ENCODE measurements at places on chromosomes 2 and 18.

DNA sequence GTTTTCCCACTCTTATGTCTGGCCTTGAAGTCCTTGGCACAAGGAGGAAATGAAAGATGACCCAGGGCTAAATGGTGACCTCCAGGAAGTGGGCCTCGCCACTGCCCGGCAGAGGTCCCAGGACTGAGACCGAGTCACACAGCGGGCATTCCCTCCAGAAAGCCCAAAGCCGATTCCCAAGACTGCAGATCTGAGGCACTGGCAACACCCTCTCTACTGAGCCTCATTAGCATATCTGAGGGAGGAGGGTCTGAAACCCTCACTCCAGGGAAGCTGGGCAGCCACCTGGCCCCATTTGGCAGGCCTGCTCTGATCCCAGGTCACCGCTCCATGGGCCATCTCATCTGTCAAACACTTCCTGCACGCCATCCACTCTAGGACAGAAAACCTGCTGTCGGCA is 29.1 kb downstream of the FAM178B start:
- no peak for DNase-seq

- no peak for DNase-seq
These were observed 188.0 kb upstream of the PARD3B start for GRCh38 chr2:204357286-204357685.

- DNase-seq: no peak
These were observed 20.8 kb upstream of the GCG start for GRCh38 chr2:162172802-162173370.

- DNase-seq: no peak
These were observed 91.0 kb downstream of the ICA1L start for GRCh38 chr2:202780514-202781021.

DNA sequence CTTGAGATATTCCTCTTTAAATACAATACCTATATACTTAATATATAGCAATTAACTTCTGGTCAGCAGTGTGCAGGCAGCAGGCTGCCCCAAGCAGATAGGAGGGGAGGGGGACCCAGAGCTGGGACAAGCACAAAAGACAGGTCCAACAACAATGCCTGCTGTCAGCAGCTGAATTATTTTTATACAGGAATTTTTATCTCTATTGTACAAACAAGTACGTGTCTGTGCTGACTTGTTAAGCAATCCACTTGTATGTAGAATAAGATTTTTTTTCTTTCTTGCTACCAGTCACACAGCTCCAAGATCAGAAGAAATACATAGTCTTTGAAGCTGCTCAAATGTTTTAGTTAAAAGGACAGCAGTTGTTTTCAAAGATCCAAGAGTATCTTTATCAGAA is 16.7 kb downstream of the BCL11A start:
- DNase-seq: no peak

DNA sequence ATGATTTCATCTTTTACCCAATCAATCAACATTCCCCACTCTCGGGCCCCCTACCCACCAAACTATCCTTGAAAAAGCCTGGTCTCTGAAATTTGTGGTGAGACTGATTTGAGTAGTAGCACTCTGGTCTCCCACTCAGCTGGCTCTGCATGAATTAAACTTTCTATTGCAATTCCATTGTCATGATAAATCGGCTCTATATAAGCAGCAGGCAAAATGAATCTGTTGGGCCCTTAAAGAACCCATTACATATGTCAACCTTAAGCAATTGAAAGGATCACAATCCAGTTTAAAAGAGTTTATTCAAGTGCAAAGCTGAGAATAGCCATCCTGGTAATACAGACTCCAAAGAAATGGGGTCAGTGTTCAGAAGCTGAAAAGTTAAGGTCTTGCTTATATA is 68.2 kb downstream of the NEURL3 start:
- DNase-seq: no peak

DNA sequence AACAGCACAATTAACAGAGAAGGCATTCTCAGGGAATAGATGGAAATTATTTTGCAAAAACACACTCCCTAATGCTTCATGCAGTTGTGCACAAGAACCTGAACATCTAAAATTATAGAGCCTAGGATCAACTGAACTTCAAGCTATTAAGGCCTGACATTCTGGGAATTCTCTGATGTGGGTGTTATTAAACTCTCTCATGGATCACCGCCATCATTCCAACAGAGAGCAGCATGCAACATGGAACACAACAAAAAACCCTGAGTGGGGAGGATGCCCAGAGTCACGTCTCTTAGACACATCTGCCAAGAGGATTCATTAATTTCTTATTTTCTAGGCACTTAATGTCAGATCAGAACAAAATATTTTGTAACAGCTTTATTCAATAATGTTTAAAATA is 543.8 kb downstream of the ERBB4 start:
- no peak for DNase-seq

DNA sequence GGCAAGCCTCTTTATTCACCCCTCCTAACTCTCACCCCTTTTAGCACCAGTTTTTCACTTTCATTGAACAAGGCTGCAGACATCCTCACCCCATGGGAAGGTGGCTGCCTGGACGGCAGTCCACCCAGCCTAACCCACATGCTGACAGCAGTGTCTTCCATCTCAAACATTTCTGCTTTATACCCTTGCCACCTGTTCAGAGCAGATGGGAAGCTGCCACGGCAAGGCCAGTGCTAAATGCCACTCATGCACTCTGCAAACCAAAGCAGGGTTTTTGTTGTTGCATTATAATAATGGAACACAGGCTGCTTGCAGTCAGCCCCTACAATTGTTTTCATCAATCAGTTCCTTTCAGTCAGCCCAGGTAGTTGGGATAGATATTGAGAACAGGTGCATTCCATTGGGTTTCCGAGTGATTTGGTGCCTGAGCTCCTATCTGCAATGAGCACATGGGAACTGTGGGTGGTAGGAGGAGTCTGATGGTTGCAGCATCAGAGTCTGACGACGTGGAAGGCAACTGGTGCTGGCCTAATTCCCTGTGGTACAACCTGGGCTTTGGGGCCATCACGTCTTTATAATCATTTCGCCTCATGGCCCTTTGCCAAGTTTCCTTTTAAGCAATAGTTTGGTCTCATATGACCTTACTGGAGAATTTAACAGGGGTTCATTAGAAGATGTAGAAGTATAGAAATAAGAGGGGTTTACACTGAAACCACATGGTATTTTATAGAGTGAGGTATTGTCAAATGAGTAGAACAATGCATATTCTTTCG is 252.5 kb upstream of the SP5 start:
- no peak for DNase-seq

- DNase-seq: no peak
These were observed 16.7 kb upstream of the EDAR start for GRCh38 chr2:109005686-109006204.

DNA sequence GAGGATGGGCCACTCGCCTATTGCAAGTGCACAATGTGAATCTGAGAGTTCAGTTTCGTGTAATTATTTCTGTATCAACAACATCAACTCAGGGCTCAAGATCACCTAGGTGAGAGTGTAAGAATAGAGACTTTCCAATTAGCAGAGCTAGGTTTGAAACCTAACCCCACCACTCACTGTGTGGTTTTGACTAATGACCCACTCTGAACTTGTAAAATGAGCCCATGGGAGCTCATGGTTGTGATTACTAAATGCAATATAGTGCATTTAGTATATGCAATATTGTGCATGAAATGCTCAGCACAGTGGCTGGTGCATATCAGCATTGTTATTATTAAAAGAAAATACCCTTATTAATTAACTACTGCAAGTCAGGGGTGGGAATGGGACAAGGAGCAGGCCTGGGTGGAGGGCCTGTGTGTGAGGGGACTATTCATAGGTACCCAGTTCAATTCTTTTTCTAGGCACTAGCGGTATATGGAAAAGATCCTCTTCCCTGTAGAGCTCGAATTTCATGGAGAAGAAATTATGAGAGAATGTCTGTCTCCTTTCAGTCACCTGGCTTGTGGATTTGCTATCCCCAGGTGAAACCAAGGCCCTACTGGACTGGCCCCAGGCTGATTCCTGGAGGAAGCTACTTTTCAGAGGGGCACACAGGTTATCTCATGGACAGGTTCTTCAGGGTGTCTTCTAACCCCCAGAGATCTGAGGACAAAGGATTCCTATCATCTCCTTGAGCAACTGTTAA is 169.5 kb downstream of the GFPT1 start:
- no peak for DNase-seq

GRCh38 chr18:26543373-26543772 is 5.0 kb downstream of the KCTD1 start:
- DNase-seq: no peak

- DNase-seq: no peak
These were observed 341.0 kb downstream of the EIPR1 start for GRCh38 chr2:3036432-3037125.

DNA sequence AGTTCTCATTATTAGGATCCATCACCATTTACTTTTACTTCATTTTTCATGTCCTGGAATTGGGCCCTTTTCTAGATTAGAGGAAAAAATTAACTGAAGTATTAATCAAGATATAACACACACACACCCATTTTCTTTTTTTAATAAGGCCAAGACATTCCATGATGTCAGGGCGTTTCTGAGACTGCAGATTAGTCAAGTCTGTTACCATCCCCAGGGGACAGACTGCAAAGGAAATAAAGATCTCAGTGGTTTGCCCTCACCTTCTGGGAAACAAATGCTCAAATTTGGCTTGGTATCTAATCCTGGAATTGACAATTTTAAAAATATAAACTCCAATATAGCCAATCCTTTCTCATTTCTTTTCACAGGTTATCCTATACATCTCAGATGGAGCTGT is 27.4 kb downstream of the RMP24 start:
- no peak for DNase-seq

DNA sequence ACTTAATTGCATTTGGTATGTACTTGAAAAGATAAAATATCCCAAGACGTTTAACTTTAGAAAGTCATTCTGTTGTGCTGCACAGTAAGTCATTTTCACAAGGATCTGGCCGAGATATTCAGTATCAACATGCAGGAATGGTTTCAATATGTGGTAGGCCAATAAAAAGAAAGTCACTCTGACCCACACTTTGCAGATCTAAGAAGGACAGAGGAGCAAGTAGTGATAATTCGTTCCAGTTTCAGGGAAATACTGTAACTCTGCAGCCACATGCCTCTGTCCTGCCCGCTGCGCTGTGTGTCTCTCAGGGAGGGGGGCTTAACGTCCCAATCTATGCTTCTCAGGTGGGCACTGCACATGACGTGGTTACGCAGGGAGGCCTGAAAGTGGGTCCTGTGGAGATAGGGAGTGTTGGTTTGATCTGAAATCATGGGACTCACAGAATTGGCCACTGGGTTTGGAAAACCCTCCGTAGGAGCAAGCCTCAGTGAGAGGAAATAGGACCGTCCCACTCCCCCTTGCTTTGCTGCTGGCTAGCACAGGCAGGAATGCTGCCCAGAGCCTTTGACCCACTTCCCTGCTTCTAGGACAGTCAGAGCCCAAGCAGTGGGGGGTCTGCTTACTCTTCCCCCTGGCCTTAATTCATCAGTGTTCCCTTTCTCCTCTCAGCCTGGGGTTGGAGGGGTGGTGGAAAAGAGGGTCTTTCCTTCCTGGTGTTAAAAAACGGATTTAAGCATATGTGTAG is 314.7 kb upstream of the SPRED2 start:
- DNase-seq: no peak

GRCh38 chr2:220893411-220893810 is 678.7 kb downstream of the EPHA4 start:
- no peak for DNase-seq

DNA sequence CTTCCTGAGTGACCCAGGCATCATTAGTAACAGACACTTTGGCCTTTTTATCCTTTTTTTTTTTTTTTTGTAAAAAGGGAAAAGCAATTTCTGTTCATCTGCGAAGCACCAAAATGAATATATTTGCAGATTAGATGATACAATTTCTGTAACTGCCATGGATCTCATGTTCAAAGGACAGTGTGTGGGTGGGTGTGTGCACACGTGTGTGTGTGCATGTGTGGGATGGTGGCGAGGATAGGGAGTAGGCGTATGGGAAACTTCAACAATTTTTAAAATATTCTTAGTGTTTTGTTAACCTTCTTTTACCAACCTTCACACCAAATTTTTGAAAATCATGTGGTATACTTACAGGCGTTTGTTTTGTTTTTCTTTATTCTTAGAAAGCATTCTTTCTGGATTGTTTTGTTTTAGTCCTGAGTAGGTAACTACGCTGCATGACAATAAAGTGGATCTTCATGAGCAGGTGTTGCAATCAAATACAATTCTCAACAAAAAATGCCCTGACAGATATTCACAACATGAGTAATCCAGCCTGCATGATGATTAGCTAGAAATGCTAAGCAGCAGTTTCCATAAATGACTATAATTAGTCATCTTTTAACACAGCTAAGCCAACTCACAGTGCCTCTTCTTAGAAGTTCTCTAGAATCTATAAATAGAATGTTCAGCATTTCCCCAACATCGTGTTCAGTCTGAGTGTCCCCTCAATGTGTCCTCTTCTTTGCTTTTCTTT is 53.5 kb upstream of the RMDN2 start:
- no peak for DNase-seq

- DNase-seq: no peak
These were observed 10.1 kb downstream of the NTSR2 start for GRCh38 chr2:11659851-11660250.

DNA sequence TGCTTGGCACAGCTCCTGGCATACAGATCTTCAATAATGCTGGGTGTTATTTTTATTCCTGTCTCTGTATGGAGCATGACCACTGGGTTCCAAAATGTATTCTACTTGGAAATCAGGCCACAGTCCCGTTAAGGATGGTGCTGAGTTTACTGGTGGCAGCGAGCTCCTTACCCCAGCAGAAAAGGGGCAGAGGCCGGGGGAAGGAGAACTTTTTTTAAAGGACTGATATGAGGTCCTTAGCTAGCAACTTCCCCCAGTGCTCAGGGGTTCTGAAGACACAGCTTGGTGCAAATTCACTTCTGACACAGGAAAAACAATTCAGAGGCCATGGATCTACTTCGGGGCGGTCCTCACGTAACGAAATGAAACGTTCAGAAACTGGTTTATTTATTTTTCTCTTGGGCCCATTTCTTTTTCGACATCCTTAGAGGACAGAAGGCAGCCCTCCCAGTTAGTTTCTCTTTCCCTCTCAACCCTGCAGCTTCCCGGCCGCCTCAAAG is 872 bp downstream of the RDH14 start:
- DNase-seq: no peak

DNA sequence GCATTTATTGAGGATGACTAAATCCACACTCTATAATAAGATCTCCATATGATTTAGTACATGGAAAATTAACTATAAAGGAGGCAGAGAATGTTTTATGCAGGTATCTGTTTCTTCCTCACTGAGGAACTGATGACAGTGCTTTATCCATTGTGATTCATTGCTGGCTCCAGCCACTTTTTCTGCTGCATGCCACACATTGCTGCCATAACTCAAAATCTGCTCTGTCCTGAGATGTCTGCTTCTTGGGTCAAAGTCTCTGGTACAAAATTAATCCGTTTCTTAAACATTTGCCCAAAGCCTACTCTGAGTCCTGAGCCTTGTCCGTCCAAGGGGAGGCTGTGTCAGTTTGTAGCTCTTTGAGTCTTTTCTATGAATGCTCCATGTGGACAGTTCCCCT is 15.5 kb upstream of the ARHGAP28 start:
- DNase-seq: no peak

- no peak for DNase-seq
These were observed 60.0 kb downstream of the ADCY3 start for GRCh38 chr2:24859968-24860600.

- no peak for DNase-seq
These were observed 29.1 kb downstream of the ERMN start for GRCh38 chr2:157296490-157296889.

- DNase-seq: peak; percentile 58
These were observed 17.0 kb upstream of the CD8A start for GRCh38 chr2:86807468-86808275.
